DMS 273 treated with DMSO at 0.1 percent for 48 hours (cell line): ENCODE measurements at places on chromosomes 2 and 18.

GRCh38 chr18:10826400-10826799 is 300.6 kb downstream of the NAPG start:
- DNase-seq = no peak

DNA sequence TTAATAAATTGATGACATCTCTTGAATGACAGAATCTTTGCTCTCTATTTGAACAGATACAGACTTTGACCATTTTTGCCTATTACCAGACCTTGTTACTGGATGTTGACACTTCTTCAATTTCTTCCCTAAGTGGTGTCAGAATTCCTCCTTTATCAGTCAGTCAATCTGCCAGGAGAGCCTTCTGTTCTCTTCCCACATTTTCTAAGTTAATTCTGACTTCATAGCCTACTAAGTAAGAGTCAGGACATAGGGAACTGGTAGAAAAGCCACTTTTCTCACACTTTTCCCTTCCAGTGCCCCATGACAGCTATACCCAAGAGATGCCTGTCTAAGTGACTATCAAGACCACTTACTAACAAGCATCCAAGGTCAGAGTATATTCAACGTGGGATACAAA is 1187.5 kb upstream of the NXPH2 start:
- DNase-seq = no peak

GRCh38 chr2:43005975-43006833 is 213.8 kb upstream of the HAAO start:
- DNase-seq = no peak

DNA sequence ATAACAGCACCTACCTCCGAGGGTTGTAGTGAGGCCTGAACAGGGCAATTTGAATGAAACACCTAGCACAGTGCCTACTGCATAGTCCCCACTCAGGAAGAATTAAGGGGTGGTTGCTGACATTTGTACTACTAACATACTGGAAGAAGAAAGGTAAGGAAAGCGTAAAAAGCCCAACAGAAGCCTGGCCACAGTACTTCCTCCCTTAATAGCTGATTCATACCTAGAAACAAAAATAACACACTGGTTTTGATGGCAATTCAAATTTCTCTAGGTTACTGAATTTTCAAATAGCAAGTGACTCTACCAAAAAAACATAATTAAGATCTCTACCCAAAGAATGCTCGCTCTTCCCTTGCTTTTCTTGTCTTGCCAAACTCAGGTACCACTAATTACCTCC is 16.2 kb downstream of the SUCLG1 start:
- no peak for DNase-seq

GRCh38 chr18:43970656-43971055 is 693.4 kb upstream of the SYT4 start:
- DNase-seq = no peak

DNA sequence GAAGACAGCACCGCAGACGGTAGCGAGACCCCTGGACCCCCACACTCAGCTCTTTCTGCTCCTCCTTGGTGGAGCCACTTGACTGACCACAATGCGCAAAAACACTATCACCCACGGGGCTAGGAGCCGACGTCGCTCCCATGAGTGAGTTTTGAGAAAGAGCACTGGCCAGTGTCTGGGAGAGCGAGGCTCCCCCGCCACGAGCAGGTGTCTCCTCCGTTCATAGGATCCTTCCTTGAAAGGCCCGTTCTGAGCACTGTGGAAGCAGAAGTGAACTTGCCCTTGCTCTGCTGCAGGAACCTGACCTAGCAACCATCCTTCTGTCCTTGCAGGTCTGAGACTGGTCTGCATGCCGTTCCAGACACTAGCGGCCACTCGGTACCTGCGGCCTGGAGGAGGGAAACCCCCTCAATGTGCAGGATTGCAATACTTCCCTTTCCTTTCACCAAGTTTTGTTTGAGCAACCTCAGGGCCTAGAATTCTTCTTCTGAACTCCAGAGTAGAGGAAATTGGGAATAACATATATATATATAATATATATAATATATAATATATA is 12.9 kb upstream of the ZNF516 start:
- no peak for DNase-seq

- no peak for DNase-seq
Observed at GRCh38 chr2:33505966-33506365, 29.5 kb downstream of the RASGRP3 start.

DNA sequence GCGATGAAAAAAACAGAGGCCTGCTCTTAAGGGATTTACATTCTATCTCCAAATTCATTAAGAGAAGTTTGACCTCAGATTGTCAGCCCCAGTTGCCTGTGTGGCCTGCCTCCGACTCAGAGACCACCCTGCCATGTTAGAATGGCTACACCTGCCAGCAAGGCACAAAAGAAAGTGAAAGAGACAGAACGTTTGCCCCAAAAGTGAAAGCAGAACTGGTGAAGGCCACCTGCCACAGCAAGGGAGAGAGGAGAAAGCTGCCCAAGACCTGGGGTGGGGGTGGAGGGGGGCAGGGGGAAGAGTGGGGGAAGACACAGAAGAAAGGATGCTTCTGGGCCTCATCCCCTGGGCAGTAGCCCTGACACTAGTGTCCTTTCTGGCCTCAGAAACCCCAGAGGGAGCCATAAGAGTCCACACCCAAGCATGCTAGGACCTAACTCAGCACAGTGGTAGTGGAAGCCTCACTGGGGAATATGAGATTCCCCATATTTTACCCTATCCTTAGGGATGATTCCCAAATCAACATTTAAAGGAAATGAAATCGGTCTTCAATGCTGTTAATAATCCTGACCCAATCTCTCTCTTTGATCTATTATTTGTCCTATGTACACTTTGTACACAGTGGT is 389.7 kb downstream of the TXNL1 start:
- DNase-seq = no peak

- DNase-seq = no peak
Observed at GRCh38 chr2:137180012-137180411, 414.7 kb downstream of the THSD7B start.

DNA sequence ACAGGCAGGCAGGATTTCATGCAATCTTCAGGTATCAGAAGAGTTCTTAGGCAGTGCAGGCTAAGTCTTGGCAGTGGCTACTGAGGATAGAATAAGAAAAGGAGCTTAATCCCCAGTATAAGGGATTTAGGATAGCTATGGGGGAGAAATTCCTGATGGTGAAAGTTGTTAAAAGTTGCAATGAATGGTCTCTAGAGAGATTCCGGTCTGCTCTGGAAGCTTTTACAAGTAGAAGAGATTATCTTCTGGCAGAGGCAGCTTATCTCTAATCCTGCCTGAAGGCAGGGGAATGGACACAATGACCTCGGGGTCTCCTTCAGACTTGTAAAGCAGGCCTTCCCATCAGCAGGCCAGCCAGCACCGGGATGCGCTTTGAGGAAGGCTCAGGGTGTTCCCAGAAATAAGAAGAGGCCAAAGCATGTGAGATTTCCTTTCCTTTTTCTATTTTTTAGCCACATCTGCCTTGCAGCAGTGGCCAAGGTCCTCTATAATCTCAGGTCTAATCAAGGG is 253.9 kb upstream of the KLHL29 start:
- no peak for DNase-seq

GRCh38 chr2:22055784-22056620 is 932.2 kb downstream of the TDRD15 start:
- DNase-seq = no peak

DNA sequence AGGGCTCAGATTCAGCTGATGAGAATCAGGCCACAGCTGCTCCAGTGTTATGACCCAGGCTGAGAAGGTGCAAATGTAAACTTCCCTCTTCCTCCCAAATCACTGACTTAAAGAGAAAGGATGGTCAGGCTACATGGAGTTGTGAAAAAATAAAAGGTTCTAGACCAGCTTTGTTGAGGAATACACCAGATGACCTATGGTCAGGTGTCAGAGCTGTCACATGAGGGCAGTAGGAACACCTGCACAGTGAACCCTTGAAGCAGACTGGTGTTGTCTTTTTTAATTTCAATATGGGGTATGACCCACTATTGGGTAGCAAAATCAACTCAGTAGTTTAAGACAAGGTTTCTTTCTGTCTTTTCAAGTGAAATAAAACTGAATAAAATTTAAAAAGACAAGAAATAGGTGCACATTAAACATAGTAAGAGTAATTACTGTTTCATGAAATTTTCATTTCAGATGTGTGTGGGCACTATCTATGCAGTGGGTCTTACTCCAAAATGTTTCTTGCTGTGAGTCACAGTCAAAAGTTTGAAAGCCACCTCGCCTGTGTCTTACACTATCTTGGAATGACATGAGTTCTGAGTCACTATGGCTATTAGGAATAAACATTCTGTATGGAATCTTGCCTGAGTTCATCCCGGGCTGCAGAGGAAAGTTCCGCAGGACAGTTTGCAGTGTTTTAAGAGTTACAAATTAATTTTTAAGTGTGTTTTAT is 83.6 kb downstream of the ACVR1 start:
- no peak for DNase-seq

- DNase-seq = no peak
Observed at GRCh38 chr2:232183279-232183678, 195.3 kb upstream of the ALPP start.

DNA sequence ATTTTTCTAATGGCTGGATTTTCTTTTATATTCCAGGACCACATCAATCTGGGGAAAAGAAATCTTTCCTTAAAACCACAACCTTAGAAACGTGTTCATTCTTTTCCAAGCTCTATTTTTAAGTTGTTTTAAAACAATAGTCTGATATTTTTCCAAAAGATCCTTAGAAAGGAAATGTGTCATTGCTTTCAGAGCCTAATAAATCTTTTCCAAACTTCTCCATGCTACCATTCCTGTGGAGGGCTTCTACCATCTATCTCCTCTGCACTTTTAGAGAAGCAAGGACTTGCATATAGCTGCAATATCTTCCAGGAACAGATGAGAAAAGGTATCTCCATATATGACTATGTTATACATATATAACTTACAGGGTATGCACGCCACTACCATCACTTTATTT is 21.2 kb downstream of the WDFY1 start:
- no peak for DNase-seq

- no peak for DNase-seq
Observed at GRCh38 chr2:148548716-148549400, 95.7 kb upstream of the EPC2 start.

- no peak for DNase-seq
Observed at GRCh38 chr18:57533006-57533867, 53.3 kb downstream of the FECH start.

DNA sequence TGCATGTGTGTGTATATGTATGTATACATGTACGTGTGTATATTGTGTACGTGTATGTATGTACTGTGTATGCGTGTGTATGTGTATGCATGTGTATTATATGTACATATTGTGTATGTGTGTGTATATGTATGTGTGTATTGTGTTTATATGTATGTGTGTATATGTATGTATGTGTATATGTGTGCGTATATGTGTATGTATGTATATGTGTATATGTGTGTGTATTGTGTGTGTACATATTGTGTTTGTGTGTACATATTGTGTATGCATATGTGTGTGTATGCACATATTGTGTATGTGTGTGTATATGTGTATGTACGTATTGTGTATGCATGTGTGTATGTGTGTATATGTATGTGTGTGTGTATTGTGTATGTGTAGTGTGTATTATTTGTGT is 15.6 kb upstream of the NEU4 start:
- DNase-seq = no peak

- DNase-seq = no peak
Observed at GRCh38 chr18:30971338-30971956, 71.1 kb downstream of the DSC3 start.

GRCh38 chr2:233844064-233844807 is 10.1 kb downstream of the HJURP start:
- DNase-seq = no peak

DNA sequence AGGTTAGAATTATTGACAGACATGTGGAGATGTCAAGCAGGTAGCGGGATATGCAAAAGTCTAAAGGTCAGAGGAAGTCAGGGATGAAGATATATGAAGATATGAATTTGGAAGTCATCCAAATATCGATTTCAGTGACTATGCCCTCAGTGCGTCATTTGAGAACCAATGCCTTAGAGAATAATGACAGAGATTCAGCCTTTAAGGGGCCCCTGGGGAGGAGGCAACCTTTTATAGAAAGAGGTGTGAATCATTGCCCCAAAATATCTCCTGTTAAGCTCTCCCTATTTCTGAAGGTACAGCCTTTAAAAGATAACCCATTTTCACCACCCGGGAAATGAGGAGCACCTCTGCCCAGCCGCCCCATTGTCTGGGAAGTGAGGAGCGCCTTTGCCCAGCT is 223.4 kb downstream of the NCKAP5 start:
- no peak for DNase-seq

DNA sequence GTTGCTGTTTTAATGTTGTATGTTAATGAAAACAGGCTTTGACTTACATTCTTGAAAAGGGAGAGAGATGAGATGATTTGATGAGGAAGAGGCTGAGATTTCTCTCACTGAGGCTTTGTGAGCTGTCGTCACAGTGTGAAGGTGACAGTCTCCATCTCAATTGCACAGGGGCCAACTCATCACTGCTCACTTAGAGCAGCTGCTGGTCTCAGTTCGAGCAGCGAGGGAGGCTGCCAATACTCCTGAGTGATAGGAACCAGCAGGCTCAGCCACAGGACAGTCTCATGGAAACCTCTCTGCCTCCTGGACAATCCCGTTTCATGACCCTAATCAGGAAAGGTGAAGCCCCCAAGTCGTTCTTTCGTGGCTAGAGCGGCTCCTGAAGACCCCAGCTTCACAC is 170.7 kb upstream of the SOX11 start:
- DNase-seq = no peak

- DNase-seq = no peak
Observed at GRCh38 chr2:187233811-187234210, 214.2 kb downstream of the CALCRL start.

DNA sequence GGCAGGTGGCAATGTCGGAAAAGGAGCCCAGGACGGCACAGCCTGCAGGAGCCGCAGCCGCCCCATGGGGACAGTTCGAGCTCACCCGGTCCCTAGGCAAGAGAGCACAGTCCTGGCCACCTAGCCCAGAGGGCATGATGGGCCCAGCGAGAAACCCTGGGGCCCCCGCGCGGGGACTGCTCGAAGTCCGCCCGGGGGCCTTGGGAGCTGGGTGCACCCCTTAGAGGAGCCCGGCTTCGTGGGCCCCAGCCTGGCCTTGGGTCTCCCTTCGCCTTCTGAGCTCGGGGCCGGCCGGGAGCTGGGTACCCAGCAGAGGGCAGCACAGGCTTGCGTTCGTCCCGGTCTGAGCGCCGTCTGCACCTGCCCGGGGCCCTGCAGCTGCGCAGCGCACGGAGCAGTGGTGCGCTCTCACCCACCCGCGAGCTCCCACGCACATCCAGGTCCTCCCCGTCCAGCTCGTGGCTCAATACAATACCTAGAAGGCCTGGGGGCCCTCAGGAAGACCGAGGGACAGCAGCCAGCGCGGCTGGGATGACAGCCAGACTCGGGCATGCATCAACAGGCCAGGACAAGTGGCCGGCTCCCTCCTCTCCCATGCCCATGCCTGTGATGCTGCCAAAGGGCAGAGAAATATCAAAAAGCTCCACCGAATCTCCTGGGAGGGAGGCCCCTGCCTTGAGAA is 96.2 kb upstream of the ZNF532 start:
- peak; percentile 33 for DNase-seq

GRCh38 chr2:164302786-164303185 is 318.5 kb downstream of the GRB14 start:
- no peak for DNase-seq

GRCh38 chr2:23547725-23548124 is 162.7 kb downstream of the KLHL29 start:
- no peak for DNase-seq

- peak; percentile 37 for DNase-seq
Observed at GRCh38 chr2:240111253-240111652, 24.9 kb downstream of the COPS9 start.
